ENCODE measurements at places on chromosomes 16 and 17.

DNA sequence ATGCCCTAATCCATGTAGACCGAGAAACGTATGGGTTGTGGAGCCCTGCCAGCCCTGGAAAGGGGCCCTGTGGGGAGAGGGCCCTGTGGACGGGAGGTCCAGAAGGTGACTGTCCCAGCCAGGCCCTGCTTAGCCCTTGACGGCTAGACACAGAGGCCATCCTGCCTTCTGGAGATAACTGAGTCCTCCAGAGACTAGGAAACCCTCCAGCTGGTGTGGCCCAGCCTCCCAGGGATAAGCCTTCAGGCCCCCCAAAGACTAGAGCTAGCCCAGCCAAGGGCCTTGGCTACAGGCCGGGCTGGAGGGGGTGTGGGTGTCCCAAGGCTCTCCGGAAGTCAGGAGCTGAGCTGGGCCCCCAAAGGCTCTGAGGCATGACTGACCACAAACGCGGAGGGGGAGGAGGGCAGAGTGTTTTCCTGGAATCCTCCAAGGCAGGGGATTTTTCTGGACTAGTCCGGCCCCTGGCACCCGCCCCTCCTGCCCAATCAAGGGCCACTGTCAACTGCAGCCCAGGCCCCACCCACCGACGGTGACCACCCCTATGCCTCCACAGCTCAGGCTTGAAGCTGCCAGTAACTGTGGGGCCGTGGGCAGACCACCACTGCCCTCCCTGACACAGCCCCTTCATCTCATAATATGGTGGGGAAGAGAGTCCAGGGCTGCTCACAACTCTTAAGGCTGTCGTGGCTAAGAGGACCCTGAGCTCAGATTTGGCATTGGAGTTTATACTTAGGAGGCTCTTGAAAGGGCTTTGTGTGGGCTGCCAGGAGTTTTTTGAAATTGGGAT lies 885 bp upstream of the VASN start:
- DNase-seq, result peak; percentile 95

DNA sequence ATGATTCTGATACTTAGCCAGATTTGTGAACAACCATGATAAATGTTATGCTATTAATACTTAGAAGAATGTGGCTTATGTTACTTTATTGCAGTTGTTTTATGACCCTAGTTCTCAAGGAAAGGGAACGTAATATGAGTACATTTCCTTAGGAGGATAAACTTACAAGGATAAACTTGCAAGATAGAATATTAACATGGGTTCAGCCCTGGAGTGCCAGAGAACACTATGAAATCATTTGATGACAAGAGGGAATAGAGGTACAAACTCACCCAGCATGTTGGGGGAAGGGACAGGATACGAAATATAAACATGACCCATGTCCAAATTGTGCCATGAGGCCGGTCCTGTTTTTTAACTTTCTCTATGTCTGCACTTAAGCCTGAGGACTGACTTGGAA lies 13.0 kb upstream of the ABCA5 start:
- no peak for DNase-seq

- no peak for DNase-seq
Measured at GRCh38 chr16:2058420-2058819, 10.6 kb downstream of the TSC2 start.

- no peak for DNase-seq
Measured at GRCh38 chr17:28046034-28046825, 3.8 kb downstream of the NLK start.

DNA sequence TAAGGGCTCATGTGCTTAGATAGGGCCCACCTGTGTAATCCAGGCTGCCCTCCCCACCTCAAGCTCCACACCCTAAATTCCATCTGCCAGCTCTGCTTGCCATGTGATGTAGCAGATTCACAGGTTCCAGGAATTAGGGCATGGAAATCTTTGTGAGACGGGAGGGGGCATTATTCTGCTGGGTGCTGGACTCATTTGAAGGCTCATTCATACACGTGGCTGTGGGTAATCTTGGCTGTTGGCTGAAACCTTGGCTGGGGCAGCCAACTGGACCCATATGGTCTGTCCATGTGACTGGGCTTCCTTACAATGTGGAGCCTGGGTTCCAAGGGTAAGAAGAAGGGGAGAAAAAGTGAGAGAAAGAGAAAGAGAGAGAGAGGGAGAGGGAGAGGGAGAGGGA lies 115.1 kb downstream of the CYLD start:
- no peak for DNase-seq

DNA sequence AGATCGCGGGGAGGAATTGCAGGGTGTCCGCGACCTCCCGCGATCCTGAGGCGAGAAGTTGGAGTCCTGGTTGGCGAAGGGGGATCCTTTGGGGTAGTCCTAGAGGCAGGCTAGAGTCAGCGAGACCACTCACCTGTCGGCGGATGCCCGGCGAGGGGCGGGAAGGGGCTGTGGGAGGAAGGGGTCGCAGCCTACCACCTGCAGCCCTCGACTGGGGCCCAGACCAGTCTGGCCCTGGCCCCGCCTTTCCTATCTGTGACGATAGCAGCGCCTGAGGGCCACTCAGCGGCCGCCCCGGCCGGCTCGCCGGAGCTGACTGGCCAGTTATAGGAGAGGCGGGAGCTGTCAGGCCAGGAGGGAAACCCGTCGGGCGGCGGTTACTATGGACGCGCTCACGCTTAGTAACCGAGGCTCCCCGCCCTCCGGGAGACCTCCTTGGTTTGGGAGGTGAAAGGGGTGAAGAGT lies at the start of gene TEKT3:
Gene TEKT3 (minus strand): TSS at position 213 of the 465 bp plus-strand sequence. CDS start 10,012 bp downstream, outside the sequence.
- no peak for DNase-seq

DNA sequence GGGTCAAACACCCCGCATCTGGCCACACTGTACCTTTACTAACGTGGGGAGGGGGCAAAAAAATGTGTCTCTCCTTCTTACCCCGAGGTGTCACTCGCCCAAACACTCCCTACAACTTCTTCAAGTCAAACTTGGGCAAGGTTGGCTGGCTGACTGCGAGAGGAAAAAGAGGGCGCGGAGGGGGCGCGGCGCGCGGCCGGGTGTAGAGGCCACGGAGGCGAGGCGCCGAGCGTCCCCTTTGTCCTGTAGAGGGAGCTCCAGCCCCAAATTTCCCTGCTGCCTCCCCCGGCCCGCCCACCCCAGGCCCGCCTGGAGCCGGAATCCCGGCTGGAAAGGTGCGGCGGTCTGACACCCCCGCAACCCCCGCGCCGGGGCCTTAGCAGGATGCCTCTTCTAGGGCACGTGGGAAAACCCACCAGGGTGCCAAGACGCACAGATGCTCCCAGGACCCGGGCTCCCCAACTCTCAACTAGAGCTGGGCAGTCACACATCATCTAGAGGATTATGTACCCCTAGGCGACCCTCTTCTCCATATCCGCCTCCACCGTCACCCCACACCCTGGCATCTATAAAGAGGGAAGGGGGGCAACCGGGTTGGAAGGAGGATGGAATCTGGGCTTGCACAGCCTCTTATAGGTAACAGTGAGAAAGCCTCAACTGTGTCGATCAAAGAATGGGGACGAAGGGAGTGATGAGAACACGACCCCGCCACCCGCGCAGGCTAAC lies 4.2 kb downstream of the IRX3 start:
- no peak for DNase-seq

- no peak for DNase-seq
Measured at GRCh38 chr16:55699616-55700015, 43.8 kb downstream of the SLC6A2 start.

DNA sequence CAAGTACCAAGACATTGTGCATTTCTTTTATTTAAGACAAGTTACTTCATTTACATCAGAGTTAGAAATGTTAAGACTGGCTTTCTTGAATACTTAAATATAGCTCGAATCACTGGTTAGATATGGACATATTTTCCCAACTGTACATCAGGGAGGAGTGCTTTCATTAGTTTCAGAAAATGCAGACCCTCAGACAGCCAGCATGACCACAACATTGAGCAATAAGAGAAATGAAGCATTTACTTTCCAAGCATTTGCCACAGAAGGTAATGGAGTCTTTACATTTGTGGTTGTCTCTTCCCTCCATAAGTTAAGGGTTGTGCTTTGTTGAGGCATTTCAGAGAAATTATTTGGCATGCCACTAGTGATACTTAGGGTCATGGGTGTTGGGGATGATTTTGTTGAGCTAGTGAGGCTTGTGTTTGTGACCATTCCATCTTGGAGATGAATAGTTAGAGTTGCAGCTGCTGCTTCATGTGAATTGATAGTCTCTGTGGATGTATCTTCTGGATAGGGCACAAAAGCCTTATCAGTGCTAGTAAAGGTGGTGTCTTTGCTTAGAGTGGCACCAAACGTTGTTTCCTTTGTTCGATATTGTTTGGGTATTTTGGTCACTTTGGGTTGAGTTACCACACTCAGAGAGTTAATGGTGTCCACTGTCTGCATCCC lies 2.1 kb downstream of the OMG start:
- DNase-seq, result no peak

GRCh38 chr16:7013990-7014389 lies 318.7 kb upstream of the RBFOX1 start:
- DNase-seq, result no peak

DNA sequence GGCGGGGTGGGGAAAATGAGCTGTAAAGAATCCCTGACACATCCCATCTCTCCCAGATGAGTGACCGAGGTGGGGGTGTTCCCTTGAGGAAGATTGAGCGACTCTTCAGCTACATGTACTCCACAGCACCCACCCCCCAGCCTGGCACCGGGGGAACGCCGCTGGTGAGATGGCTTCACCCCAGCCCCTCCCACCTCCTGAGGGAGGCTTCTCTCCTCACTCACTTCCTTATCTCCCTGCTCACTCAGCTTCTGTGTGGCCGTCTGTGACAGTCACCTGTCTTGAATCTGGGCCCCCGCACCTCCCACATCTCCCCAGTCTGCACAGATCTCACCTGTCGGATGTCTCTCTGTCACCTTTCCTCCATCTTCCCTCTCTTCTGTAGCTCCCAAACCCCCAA lies 13.4 kb downstream of the PDK2 start:
- no peak for DNase-seq

- peak; percentile 90 for DNase-seq
Measured at GRCh38 chr16:57485916-57486857, at the start of gene DOK4. Gene DOK4 (minus strand): TSS chr16:57486493. CDS start chr16:57479507, 6,986 bp downstream.

DNA sequence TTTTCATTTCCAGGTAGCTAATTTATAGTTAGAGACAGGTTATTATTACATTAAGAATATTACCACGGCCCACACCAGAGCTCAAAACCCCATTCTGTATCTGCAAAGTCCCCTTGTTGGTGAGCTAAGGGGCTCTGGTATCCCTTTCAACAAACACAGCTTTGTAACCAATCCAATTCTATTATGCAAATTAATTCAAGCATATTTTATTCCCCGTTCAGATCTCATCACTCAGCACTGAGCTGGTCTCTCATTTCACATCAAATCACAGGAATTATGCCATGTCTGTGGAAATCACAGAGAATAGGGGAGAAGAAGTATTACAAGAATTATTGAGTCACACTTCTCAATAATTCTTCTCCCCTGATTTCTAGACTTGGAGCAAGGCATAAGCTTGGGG lies 111.7 kb downstream of the CDH11 start:
- DNase-seq, result no peak

- DNase-seq, result no peak
Measured at GRCh38 chr16:24972608-24973220, 42.5 kb downstream of the ARHGAP17 start.

- no peak for DNase-seq
Measured at GRCh38 chr16:1579214-1579613, 32.7 kb downstream of the IFT140 start.

DNA sequence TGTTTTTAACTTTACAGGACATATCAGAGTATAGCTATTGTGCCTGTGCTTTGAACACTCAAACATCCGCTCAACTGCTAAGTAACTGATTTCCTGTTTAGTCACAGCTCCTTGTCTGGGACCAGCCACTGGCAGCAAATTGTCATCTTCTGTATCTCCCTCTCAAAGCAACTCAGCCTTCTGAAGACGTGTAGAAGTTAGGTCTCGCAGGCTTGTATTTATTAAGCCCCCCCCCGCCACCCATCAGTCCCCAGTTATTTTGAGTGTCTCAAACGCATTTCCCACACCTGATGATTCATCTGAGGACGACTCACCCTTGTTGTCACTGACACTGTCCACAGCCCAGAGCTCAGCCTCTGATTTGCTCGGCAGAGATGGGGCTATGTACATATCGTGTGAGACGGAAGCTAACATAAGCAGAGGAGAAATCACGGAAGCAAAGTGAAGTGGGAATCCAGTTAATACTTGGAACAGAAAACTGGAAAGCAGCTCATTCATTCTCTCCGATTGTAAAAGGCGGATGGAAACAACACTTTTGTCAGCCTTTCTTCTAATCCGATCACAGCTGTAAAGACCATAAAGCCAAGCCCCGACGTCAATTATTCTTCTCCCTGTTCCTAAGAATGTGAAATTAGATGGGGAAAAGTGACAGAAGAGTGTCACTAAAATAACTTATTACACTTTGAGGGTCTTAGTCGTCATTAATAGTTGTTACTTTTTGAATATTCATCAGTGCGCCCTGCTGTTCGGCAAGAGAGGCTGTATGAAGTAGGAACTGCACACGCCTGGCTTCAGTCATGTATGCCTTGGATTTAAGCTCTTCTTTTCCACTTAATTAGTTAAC lies 64.2 kb downstream of the PITPNC1 start:
- DNase-seq, result no peak

- DNase-seq, result no peak
Measured at GRCh38 chr17:57970710-57971109, 15.5 kb upstream of the CUEDC1 start.

DNA sequence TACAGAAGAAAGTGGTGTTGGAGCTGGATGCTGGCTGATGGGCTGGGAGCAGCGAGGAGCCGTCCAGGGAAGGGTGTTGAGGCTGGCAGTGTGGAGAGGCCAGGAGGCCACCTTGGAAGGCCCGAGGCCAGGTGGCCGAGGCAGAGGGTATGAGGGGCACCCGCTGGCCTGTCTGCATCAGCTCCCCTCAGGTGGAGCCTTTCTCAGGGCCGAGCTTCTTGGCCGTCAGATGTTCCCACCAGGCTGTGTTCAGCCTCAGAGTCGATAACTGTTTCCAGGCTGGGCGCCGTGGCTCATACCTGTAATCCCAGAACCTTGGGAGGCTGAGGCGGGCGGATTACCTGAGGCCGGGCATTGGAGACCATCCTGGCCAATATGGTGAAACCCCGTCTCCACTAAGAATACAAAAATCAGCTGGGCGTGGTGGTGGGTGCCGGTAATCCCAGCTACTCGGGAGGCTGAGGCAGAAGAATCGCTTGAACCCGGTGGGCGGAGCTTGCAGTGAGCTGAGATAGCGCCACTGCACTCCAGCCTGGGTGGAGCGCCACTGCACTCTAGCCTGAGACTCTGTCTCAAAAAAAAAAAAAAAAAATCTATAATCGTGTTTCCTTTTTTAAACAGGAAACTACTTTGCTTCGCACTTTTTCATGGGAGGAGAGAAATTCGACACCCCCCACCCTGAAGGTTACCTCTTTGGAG lies 25.3 kb downstream of the MGRN1 start:
- DNase-seq, result peak; percentile 68

DNA sequence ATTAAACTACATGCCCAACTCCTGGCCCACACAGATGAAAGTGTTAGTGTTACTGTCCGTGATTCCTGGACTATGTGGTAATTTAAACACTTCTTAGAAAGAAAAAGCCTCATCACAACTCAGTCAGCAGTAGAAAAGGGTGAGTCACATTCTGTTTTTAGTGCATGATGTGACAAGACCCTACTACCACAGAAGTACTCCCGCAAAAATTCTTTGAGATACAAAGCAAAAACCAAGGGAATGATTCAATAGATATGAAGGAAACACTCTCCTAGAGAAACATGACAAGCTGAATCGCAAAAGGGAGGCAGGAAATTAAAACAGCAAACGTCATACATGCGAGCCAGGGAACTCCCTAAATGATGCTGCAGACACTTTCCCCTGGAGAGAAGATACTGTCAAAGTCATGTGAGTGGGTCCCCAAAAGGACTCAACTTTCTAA lies 14.4 kb downstream of the SNN start:
- DNase-seq, result no peak

Data from coronary artery (tissue), 2 donors.